Activated CD4-positive, alpha-beta memory T cell treated with anti-CD3 and anti-CD28 coated beads for 36 hours (primary cell): ENCODE measurements at places on chromosomes 6 and 20.

DNA sequence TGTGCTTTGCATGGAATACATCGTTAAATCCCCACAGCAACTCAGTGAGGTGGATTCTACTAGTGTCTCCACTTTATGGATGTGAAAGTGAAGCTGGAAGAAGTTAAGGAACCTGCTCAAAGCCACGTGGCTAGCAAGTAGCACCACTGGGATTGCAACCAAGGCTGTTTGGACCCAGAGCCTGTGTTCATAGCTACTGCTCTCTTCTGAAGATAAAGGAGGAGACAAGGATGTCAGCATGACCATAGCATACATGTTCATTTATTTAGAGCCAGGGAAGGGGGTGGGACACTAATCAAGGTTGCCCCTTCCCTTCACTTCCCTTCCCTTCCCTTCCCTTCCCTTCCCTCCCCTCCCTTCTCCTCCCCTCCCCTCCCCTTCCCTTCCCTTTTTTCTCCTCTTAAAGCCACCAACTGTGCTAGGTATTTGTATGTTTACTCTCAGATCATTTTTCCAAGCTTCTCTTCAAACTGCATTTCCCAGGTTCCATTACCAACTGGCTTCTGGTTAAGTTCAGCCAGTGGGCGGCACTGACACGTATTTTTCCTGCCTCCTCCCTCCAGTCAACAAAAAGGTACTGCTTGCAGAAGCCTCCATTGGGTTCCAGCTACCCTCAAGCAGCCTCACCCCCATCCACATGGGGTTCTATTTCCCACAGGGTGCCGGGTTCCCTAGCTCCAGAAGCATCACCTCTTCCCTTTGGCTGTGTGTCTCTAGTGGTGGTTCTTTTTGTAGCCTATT, 134.9 kb downstream of the BCAS1 start:
- DNase-seq: no peak

GRCh38 chr6:111691345-111692225, 85.9 kb upstream of the TRAF3IP2 start:
- DNase-seq: no peak

- DNase-seq: no peak
Measured at GRCh38 chr20:6613280-6613861, 154.1 kb upstream of the BMP2 start.

GRCh38 chr6:30544666-30545272, 11.5 kb downstream of the GNL1 start:
- DNase-seq: no peak

- peak; percentile 37 for DNase-seq
Measured at GRCh38 chr6:786946-787763, 94.2 kb upstream of the EXOC2 start.

GRCh38 chr6:65776332-65776731, 69.3 kb upstream of the EYS start:
- DNase-seq: no peak

DNA sequence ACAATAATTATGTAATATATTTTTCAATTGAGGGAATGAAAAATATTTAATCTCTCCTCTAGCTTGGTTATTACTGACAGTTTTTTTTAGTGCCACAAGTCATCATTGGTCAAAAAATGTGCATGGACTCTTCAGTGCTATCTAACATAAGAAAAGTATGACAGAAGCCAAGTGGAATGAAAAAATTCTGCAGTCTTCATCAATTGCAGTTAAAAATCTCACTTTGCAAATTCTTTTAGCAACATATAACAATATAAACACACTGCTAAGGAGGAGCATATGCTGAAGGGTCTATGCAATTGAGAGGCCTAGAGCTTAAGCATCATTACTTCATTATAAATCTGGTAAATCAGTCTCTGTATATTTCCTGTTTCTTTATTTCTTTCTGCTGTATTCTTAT, 175.1 kb downstream of the ARHGAP18 start:
- DNase-seq: no peak

GRCh38 chr6:125354649-125355048, 52.9 kb upstream of the HDDC2 start:
- DNase-seq: no peak

DNA sequence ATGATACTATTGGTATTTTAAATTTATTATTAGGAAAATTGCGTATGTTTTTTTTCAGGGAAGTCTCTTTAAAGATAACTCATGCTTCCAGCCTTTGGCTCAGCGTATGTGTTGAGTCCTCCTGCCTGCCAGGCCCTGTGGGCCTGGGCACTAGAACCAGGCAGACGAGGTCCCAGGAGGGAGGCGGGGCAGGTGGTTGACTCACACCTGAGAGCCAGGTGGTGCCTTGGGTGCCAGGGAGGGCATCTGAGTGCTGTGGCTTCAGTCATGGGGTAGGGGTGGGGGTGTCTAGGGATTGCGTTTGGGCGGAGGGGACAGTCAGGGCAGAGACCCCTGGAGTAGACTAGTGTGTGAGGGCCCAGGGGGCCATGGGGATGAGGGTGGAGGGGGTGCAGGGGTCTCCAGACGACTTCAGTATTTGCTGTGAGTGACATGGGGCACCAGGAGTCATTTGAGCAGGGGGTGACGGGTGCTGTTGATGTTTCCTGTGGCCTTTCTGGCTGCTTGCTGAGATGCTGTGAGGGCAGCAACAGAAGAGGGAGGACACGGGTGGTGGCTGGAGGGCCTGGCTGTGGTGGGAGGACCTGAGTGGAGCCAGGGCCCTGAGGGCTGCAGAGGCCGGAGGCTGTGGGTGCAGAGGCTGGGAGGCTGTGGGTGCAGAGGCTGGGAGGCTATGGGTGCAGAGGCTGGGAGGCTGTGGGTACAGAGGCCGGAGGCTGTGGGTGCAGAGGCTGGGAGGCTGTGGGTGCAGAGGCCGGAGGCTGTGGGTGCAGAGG, 14.8 kb upstream of the ADRM1 start:
- no peak for DNase-seq

DNA sequence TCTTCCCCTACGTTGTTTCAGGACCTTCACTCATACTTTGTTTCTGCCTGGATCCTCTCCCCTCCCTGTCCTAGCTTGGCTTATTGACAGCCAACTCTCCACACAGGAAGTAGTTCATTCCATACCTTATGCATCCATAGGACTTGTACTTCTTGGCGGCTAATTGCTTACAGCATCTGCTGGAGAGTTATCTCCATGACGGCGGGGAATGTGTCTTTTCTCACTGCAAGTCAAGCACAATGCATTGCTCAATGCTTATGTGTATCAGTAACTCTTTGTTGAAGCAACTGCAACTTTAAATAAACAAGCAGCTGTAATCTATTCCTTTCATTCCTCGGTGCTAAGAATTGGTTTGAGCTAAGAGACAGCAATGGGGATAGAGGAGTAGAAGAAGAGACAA, 551.3 kb upstream of the EPHA7 start:
- no peak for DNase-seq

DNA sequence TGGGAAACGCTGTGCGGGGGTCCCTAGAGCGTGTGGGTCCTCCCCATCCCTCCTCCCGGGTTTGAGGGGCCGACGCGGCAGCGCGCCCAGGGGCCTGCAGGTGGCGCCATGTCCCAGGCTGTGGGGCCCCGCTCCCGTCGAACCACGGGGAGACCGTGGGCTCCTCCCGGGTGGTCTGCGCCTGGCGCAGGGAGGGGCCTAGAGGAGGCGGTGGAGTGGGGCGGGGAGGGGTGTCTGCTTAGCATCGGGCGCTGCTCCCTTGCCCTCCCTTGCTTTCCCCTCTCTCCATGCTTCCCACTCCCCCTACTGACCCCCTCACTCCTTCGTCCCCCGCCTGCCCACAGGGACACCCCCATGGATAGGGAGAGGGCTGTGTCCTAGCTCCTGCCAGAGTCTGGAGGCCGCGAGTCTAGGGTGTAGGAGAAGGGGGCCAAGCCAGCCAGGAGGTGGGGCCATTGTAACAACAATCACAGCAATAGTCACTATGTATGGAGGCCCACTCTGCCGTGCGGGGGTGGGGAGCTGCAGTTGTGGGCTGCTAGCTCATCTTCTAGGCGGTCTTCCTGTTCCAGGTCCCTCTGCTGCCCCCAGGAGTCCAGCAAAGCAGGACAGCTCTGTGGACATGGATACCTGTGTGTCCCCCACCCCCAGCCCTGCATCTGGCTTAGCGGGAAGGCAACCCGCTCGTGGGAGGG, 51.7 kb downstream of the CHMP4B start:
- DNase-seq: peak; percentile 60

- DNase-seq: no peak
Measured at GRCh38 chr20:49303065-49303552, 25.3 kb upstream of the ZNFX1 start.

GRCh38 chr20:63471002-63471716, 1.3 kb downstream of the KCNQ2 start:
- no peak for DNase-seq

DNA sequence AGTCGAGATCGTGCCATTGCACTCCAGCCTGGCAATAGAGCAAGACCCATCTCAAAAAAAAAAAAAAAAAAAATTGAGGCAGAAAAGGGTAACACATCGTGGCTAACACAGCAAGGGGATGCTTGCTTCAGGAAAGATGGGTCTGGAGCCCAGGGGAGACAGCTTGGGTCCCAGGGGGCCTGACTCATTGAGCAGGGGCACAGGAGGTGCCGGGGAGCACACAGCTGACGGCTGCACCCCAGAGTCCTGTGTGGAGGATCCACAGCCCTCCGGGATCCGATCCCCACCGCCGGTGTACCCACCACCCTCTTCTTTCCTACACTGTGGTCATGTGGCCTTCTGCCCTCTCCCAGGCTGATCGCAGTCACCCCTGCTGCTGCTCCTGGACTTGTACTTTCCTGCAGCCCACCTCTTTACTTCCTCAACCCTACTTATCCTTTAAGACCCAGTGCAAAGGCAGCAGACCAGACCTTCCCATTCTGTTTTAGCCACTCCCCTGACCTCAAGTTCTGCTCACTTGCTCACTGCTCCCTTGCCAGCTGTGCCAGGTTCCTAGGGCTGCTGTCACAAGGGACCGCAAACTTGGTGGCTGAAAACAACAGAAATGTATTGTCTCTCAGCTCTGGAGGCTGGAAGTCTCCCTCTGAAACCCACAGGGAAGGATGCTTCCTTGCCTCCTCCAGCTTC, 17.6 kb upstream of the EZR start:
- DNase-seq: no peak

GRCh38 chr6:1535295-1535694, 74.4 kb upstream of the FOXC1 start:
- peak; percentile 68 for DNase-seq

DNA sequence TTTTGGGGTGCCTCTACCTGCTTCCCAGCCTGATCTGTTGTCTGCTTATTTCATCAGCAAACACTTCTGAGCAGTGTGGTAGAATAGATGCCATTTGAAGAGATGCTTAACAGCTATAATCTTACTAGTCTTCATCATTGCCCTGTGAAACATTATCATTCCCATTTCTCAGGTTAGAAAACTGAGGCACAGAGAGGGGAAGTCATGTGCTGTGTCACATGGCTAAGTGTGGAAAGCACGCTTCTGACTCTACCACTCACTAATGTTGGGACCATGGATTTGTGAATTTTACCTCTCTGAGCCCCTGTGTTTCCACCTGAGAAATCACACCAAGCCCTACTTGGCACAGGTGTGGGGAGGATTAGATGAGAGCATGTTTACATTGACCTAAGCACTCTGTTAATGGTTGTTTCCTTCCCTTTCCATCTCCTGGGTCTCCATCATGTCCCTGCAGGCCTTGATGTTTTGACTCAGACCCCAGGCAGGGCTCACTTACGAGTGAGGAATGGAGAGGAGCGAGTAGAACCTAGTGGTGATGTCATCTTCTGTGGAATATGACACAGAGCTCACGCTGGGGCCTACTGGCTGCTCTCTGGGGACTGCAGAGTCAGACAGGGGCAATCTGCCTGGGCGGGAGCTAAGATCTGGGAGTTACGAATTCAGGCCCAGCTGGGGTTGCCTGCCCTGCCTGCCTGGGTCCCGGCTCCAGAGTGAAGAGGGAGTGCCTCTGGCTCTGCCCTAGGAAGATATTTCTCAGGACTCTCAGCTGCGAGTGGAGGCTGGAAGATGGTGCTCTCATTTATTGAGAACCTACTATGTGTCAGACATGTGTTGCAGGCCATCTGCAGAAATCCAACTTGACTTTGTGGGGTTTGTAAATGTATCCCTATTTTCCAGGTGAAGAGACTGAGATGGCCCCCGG, 64.3 kb downstream of the CDH22 start:
- DNase-seq: no peak

DNA sequence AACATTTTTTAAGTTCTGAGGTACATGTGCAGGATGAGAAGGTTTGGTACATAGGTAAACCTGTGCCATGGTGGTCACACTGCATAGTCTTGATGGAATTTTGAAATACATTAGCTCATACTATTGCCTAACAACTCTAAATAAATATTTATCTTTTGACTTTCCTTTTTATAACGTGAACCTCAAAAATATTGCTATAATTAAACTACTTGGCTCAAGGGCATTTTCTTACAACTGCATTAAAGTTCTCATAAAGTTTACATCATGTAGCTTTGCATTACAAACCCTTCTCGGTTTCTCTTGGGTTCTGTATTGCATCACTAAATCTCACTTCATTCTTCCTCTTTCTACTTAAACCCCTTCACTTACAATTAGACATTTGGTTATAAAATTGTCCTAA, 636.0 kb upstream of the PTCHD4 start:
- no peak for DNase-seq

DNA sequence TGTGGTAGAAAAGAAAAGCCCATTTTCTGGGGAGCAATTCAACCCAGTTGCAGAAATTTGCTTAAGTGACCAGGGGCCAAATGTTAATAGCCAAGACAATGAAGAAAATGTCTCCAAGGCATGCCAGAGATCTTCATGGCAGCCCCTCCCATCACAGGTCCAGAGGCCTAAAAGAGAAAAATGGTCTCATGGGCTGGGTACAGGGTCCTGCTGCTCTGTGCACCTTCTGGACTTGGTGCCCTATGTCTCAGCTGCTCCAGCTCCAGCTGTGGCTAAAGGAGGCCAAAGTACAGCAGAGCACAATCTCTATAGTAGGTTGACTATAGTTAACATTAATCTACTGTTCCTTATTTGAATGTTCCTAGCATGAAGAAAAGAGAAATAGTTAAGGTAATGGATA, 44.7 kb downstream of the FRK start:
- DNase-seq: no peak

DNA sequence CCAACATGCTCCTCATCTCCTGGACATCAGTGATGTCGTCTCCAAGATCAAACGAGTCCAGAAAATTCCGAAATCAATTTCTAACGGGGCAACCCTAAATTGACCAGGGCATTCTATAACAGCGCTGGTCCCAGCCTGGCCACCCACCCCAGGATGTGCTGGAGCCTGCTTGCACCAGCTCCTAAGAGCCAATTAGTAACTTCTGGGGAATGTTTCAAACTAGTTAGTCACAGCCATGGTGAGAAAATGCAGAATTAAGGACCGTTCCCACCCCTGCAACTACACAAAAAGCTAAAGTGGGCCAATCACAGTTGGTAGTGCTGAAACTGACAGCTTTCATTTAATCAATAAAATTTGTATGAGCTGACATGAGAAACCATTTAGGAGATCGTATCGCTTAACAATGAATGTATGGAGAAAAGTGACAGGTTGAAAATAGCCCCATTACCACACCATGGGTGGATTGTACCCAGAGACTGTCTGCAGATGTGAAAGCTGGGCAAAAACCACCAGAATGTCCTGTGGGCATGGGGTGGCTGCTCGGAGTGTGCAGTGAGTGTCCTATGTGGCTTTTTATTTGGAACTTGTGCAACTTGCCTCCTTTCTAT, 165.7 kb upstream of the AFDN start:
- DNase-seq: no peak

- DNase-seq: no peak
Measured at GRCh38 chr6:43120944-43121913, 45.1 kb downstream of the PTK7 start.
